Ascending aorta (tissue), 2 donors: ENCODE measurements at places on chromosomes 11 and 22.
A peak's percentile ranks its signal among the peaks of the same experiment; 100 is the strongest.

DNA sequence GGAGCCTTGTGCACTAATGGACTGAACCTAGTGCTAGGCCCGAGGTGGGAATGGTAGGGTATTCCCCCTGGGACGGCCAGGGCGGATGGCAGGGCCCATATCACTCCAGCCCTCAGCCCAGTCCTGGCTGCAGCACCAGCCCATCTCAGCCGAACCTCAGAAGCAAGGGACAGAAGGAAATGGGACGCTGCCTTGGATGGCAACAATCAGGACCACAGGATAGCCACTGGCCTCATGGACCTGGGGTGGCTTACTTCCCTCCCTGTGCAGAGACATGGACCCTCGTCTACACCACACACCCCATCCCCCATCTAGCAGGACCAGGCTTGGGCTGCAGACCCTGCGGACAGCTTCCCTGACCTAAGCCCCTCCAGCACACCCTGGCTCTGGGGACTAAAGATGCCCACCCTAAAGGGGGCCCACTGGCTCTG, 24.1 kb downstream of the ARVCF start:
- H3K36me3 ChIP-seq: no peaks in the 10 kb centered on the region
- H3K27ac ChIP-seq: peak overlapping the region; percentile 97
- DNase-seq: no peak
- no peak overlapping the region for H3K4me3 ChIP-seq
- H3K27me3 ChIP-seq: no peaks in the 10 kb centered on the region
- peaks cover 33% of the 10 kb centered on the region for H3K4me1 ChIP-seq

DNA sequence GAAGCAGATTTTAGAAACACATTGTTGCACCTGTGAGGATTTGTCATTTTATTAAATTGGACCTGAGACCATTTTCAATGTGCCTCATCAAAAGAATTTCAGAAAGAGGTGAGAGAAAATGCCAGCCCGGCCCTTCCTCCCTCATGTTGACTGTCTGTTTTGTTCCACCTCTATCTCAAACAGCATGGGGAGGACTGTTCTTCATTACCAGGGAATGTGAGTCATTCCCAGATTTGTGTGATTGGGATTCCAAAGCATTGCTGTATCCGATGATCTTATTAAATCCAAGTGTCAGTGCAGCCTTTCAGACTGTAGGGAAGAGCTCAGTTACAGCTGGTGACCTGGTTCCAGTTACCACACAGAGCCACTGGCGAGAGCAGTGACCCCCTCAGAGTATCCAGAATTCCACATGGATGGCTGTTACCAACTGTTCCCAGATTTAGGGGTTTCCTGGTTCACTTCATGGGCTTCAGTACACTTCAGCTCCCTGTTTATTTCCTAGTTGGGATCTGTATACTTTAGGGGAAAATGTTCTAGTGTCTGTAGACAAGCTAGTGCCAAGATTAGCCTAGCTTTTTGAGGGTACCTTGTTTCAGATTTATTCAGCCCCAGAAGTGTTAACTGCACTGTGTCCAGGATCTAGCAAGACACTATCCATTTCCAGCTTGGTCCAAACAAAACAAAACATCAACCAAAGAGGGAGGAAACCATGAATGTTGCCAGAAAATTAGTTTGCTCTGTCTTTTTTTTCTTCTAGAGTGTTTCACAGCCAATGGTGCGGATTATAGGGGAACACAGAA, 20.9 kb downstream of the KREMEN1 start:
- H3K4me1 ChIP-seq: no peaks in the 10 kb centered on the region
- no peak for DNase-seq
- H3K27ac ChIP-seq: no peak overlapping the region
- H3K4me3 ChIP-seq: no peak overlapping the region
- H3K27me3 ChIP-seq: no peaks in the 10 kb centered on the region

GRCh38 chr22:49760280-49760629, 67.4 kb downstream of the BRD1 start:
- H3K27ac ChIP-seq: no peak overlapping the region
- H3K4me1 ChIP-seq: no peaks in the 10 kb centered on the region
- no peaks in the 10 kb centered on the region for H3K27me3 ChIP-seq
- no peak for DNase-seq
- no peaks in the 10 kb centered on the region for H3K36me3 ChIP-seq

DNA sequence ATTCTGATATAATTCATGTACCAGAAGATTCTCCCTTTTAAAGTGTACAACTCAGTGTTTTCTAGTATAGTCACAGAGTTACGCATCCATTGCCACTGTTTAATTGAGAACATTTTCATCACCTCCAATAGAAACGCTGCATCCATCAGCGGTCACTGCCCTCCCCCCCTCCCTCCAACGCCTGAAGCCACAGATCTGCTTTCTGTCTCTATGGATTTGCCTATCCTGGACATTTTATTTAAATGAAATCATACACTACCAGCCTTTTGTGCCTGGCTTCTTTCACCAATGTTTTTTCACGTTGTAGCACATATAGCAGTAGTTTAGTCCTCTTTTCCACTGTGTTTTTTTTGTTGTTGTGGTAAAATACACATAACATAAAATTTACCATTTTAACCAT, 22.8 kb downstream of the TCP11L1 start:
- H3K27ac ChIP-seq: no peak overlapping the region
- DNase-seq: no peak
- peaks cover 63% of the 10 kb centered on the region for H3K36me3 ChIP-seq
- H3K27me3 ChIP-seq: no peaks in the 10 kb centered on the region

- H3K4me3 ChIP-seq: no peak overlapping the region
- H3K27ac ChIP-seq: no peak overlapping the region
These were observed 52.6 kb downstream of the ABTB2 start for GRCh38 chr11:34305193-34305592.

- H3K4me1 ChIP-seq: no peaks in the 10 kb centered on the region
- H3K27ac ChIP-seq: no peak overlapping the region
- no peaks in the 10 kb centered on the region for H3K36me3 ChIP-seq
These were observed 21.1 kb upstream of the LRRC55 start for GRCh38 chr11:57160665-57161064.

DNA sequence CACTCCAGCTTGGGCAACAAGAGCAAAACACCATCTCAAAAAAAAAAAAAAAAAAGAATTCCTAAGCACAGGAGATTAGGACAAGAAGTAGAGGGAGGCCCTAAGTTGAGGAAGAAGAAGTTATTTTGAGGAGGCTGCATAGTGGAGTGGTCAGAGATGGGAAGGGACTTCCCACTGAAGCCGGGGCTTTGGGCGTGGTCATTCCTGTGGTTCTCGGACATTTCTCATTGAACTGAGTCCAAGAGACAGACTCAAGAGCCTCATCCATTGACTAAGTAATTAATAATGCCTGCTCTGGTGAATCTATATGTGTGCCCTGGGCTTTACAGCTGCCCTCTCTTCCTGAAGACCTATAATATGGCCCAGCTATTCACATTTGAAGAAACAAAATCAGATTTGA, 53.2 kb upstream of the FTH1 start:
- no peak overlapping the region for H3K27ac ChIP-seq
- H3K36me3 ChIP-seq: no peaks in the 10 kb centered on the region
- H3K4me1 ChIP-seq: no peaks in the 10 kb centered on the region
- no peaks in the 10 kb centered on the region for H3K27me3 ChIP-seq

GRCh38 chr22:35552196-35552842, 11.7 kb downstream of the RASD2 start:
- DNase-seq: no peak
- no peak overlapping the region for H3K27ac ChIP-seq
- no peaks in the 10 kb centered on the region for H3K27me3 ChIP-seq
- H3K36me3 ChIP-seq: peaks cover 6% of the 10 kb centered on the region

DNA sequence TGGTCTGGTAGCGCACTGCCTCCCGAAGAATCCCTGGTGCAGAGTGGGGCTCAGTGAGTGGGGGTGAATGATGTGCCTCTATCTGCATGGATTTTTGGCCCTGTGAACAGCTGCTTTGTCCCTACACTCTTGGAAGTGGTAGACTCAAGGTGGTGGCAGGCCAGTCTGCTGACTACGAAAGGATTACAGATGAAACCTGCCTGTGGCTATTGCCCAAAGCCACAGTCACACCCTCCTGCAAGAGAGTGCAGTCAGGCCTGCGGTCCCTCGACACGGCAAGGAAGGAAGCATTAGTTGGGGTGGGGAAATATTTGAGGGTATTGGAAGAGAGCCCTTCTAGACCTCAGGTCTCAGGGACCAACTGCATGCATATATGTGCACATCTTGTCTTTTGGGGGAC, 63.7 kb downstream of the DSCAML1 start:
- no peaks in the 10 kb centered on the region for H3K36me3 ChIP-seq
- no peaks in the 10 kb centered on the region for H3K27me3 ChIP-seq

- no peaks in the 10 kb centered on the region for H3K27me3 ChIP-seq
- no peak within 1 kb of the TSS for H3K27ac ChIP-seq
- no peak within 1 kb of the TSS for H3K4me3 ChIP-seq
- no peaks in the 10 kb centered on the region for H3K4me1 ChIP-seq
- DNase-seq: no peak
- H3K36me3 ChIP-seq: no peaks in the 10 kb centered on the region
These were observed at the start of gene TMPRSS5 for GRCh38 chr11:113705871-113706655. TSS of gene TMPRSS5 (minus strand) at chr11:113706308. CDS start at chr11:113706224, 84 bp downstream.

DNA sequence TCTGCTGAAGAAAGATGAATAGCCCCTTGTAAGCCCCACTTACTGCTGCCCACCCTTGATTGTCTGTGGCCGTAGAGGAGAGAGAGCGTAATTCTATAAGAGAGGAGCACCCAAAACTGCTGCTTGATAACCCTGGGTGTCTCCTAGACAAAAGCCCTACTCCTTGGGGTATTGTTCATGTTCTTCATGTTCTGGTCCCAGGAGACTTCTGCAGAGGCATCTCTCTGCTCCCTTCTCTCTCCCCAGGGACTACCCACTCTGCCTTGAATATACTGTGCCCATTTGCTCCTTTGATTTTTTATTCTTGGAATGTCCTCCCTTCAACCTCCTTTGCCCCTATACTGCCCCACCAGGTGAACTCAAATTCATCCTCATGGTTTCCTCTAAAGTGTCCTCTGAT, 417.8 kb upstream of the CADM1 start:
- H3K27me3 ChIP-seq: no peaks in the 10 kb centered on the region
- no peak overlapping the region for H3K4me3 ChIP-seq
- H3K36me3 ChIP-seq: no peaks in the 10 kb centered on the region
- DNase-seq: no peak

DNA sequence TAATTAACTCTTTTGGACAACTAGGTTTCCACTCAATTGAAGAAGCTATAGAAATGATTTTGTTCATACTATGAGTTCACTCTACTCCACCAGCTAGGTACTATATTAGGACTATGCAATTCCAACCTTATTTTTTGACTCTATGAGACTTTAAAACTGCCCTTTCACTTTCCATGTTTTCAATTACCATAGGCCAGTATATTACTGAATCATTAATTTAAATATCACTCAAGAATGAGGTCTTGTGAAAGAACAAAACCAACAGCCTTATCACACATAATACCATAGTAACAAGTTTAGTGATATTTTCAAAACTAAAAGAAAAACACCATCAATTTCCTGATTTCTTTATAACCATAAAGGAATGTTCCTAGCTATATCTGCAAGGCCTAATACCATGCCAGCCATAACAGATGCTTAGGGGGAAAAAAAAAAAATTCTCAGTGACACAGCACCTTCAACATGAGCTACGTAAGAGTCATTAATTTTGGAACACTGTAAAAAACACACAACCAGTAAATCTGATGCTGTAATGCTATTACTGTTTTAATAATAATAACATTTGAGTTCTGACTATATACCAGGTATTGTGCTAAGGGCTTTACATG, 6.1 kb downstream of the DCUN1D5 start:
- H3K4me1 ChIP-seq: peaks cover 21% of the 10 kb centered on the region
- no peak overlapping the region for H3K27ac ChIP-seq
- DNase-seq: no peak
- no peaks in the 10 kb centered on the region for H3K27me3 ChIP-seq

GRCh38 chr11:19403196-19403895, 162.6 kb upstream of the E2F8 start:
- no peak overlapping the region for H3K4me3 ChIP-seq
- no peak overlapping the region for H3K27ac ChIP-seq
- H3K4me1 ChIP-seq: no peaks in the 10 kb centered on the region
- no peaks in the 10 kb centered on the region for H3K36me3 ChIP-seq
- DNase-seq: no peak

- no peaks in the 10 kb centered on the region for H3K27me3 ChIP-seq
- no peak for DNase-seq
- H3K36me3 ChIP-seq: peaks cover 90% of the 10 kb centered on the region
These were observed 39.2 kb downstream of the APOL1 start for GRCh38 chr22:36291831-36292740.

- DNase-seq: no peak
- no peak overlapping the region for H3K4me3 ChIP-seq
- H3K36me3 ChIP-seq: no peaks in the 10 kb centered on the region
- no peak overlapping the region for H3K27ac ChIP-seq
- no peaks in the 10 kb centered on the region for H3K27me3 ChIP-seq
- H3K4me1 ChIP-seq: no peaks in the 10 kb centered on the region
These were observed 6.7 kb downstream of the SYNGR1 start for GRCh38 chr22:39356464-39356863.

DNA sequence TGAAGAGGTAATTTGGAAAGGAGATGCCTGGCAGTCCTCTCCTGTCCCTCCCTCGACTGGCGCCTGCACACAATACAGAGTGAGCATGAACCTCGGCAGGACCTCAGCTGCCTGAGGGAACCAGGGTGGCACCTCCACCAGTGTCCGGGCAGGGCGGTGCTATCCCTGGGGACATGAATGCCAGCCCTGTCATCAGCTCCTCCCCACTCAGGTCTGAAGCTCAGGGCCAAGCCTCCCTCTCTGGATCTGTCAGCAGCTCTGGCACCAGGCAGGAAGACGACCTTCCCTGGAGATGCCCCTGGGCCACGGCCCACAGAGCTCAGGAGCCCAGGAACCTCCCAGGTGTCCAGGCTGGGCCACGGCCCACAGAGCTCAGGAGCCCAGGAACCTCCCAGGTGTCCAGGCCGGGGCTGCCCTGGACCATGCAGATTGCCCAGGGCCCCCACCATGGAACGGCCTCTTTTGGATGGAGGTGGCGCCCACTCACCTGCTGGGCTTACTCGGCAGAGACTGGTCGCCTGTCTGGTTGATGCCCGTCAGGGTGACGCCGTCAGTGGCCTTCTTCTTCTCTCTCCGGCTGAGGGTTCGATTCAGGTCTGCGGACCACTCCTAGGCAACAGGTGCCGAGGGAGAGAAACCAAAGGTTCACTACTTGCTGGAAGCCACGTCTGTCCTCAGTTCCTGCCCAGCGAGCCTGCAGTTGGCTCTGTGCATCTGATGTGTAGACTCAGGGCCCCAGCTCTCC, 21.7 kb upstream of the ARFGAP3 start:
- H3K27me3 ChIP-seq: no peaks in the 10 kb centered on the region
- H3K4me3 ChIP-seq: no peak overlapping the region
- H3K27ac ChIP-seq: no peak overlapping the region

GRCh38 chr11:67551127-67551526, 27.9 kb upstream of the CABP2 start:
- no peak overlapping the region for H3K4me3 ChIP-seq
- no peaks in the 10 kb centered on the region for H3K36me3 ChIP-seq
- H3K27ac ChIP-seq: no peak overlapping the region
- no peaks in the 10 kb centered on the region for H3K27me3 ChIP-seq
- H3K4me1 ChIP-seq: no peaks in the 10 kb centered on the region

GRCh38 chr11:30811226-30811755, 225.1 kb upstream of the MPPED2 start:
- H3K4me3 ChIP-seq: no peak overlapping the region
- no peaks in the 10 kb centered on the region for H3K4me1 ChIP-seq
- no peaks in the 10 kb centered on the region for H3K36me3 ChIP-seq
- no peaks in the 10 kb centered on the region for H3K27me3 ChIP-seq
- no peak overlapping the region for H3K27ac ChIP-seq
